ENCODE measurements at places on chromosomes 1 and 21.
A peak's percentile ranks its signal among the peaks of the same experiment; 100 is the strongest.

DNA sequence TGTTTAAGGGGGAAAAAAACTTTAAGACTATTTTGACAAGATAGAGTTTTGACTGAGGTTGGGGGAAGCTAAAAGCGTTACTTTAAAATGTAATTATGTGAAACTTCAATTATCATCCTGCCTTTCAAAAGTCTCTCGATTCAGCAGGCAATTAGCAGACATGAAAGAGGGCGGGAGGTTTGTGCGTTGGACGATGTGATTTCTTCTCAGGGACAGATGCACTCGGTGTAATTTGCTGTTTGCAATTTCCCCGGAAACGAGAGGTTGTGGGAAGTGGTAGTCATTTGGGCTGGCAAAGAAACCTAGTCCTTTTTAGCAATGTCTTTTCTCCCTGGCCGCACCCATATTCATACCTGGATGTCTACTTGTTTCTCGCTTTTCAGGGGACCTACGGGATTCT is 27.1 kb downstream of the KAZN start:
- no peak for DNase-seq

- DNase-seq: peak; percentile 68
Observed at GRCh38 chr1:201559679-201560162, 20.8 kb downstream of the NAV1 start.

DNA sequence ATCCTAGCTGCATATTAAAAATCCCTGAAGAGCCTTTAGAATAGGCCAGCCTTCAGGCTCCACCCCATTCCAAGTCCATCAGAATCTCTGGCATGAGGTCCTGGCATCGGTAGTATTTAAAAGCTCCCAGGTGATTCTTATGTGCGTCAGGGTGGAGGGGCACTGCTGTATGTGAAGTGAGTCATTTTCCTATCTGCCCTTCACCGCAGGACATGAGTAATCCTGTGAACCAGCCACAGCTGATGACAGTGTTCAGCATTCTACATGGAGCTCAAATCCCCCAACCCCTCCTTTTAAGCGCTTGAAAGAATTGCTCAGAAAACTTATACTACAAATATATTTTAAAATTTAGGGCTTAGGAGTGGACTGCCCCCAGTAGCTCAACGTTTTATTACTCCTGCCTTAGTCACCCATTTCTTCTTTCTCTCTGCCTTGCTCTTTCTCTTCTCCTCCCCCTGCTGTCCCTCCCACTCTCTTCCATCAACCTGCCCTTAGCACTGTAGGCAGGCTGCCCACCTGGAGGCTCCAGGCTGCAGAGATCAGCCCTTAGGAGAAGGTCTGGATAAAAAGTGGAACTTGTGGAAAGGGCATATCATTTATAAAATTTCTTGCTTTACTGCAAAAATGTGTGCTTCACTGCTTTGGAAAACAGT is 73.8 kb upstream of the ZNF281 start:
- DNase-seq: no peak

GRCh38 chr1:9539829-9540550 is 725 bp downstream of the SLC25A33 start:
- no peak for DNase-seq

- DNase-seq: no peak
Observed at GRCh38 chr1:65097076-65097475, 50.9 kb upstream of the AK4 start.
